ENCODE measurements at places on chromosomes 6 and 20.

DNA sequence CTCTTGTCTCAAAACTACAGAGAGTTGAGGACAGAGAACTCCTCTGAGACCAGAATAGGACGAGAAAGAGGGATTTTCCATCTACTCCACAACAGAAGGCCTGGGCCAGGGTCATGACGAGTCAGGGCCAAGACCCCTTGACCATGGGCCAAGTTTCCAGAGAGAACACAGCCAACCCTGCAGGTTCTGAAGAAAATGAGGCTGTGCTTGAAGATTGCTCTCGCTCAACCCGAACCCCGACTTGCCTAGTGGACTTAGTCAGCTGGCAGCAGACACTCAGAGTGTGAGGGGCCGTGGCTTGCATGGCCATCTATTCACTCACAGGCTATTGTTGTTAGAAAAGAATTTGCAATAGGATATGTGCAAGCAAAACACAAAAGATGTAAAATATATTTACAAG is 54.5 kb downstream of the TMEM242 start:
- no peak for DNase-seq

GRCh38 chr6:30102970-30103871 is 9.7 kb downstream of the TRIM31 start:
- DNase-seq: peak; percentile 74

DNA sequence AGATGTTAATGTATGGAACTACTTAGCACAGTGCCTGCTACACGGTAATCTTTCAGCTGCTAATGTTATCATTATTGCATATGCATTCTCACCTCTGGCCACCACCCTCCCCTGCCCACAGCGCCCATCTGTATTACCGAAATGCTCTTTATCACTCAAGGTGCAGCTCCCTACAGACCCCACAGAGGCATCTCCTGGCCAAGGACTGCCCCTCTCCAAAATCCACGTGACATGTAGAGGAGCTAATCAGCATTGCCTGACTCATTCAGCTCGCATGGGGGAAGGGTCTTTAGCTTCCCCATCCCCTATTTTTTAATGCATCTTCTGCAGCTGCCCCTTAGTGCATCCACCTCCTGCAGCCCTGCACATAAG is 41.8 kb downstream of the SLC22A23 start:
- no peak for DNase-seq

GRCh38 chr6:113258771-113259170 is 598.4 kb upstream of the MARCKS start:
- DNase-seq: no peak

- DNase-seq: no peak
These were observed 23.1 kb upstream of the MICB start for GRCh38 chr6:31474871-31475286.

DNA sequence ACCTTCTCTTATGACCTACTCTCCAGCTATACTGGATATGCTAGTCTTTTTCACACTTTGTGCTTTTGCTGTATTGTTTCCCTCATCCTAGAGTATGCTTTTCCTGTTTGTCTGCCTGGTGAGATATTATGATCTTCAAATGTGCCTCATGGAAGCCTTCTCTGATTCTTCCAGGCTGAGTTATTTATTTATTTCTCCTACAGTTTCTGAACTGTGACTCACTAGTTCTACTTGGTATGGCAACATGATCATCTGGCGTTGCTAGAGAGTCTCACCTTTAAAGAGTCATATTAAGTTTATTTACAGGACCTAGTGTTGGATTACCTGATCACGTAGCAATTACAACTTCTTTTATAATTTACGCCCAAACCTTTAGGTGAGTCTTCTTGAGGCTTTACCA is 81.2 kb upstream of the HDAC2 start:
- DNase-seq: no peak

GRCh38 chr6:42637681-42638080 is 73.9 kb downstream of the UBR2 start:
- DNase-seq: no peak
